ENCODE measurements at places on chromosomes 7 and 10. TPM values are rescaled to one million over a fixed set of nuclear protein-coding genes. Genes with fewer than 3 reads are reported as not detected.
A peak's percentile ranks its signal among the peaks of the same experiment; 100 is the strongest.

The PPP1R17 gene
- total RNA-seq, result not detected

The ZFAND4 gene
- total RNA-seq, result 4.8 TPM

The CYP51A1 gene
- total RNA-seq, result 74.3 TPM

The INMT gene
- not detected for total RNA-seq

The EFCAB10 gene
- not detected for total RNA-seq

The ITIH2 gene
- not detected for total RNA-seq

The TLL2 gene
- total RNA-seq, result not detected

The NHLRC2 gene
- total RNA-seq, result 29.1 TPM

The GIGYF1 gene
- 46.9 TPM for total RNA-seq

The EBLN1 gene
- not detected for total RNA-seq

The PDLIM1 gene
- 20.0 TPM for total RNA-seq

The GPC2 gene
- total RNA-seq, result 1.7 TPM

The IFIT1B gene
- not detected for total RNA-seq

The MNX1 gene
- 21.9 TPM for total RNA-seq

DNA sequence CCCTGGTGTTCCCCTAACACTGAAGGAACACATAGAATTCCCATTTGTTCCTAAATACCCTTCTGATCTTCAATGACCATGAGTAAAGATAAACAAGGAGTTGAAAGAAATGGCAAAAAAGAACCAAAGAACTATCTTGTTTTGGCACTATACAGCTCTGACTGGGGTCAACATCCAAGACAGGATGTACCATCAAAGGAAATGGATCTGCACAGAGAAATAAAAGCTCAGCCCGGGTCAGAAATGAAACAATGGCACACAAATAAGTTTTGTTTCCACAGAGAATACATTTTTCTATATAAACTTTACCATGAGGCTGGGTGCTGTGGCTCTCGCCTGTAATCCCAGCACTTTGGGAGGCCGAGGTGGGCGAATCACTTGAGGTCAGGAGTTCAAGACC lies 18.0 kb upstream of the USP54 start:
- no peak for DNase-seq

DNA sequence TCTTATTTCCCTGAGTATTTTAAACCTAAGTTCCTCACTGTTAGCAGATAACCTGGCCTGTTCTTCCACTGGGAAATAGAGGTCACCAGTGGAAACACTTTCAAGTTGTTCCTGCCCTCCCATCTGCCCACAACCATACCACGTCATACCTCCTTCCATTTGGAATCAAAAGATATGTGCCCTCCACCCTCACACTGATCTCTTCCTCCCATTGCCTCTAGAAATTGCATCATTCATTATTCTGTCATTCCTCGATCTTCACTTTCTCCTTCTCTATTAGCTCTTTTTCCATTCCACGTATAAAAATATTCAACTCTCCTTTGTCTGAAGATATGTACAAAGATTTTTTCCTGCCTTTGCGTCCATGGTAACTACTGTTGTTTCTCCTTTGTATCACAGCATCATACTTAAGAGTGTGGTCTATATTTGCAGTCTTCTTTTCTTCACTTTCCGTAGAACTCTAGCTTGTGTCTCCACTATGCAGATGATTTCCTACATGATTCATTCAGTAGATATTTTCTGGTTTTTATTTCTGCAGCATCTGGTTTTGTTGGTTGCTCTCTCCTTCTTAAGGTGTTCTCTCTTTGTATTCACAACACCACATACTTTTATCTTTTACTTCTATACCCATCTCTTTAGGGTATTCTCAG lies 312.3 kb downstream of the REEP3 start:
- DNase-seq, result no peak

GRCh38 chr7:138784692-138785091 lies 13.1 kb upstream of the TMEM213 start:
- DNase-seq, result no peak

GRCh38 chr10:28685717-28686116 lies 8.4 kb downstream of the BAMBI start:
- no peak for DNase-seq

DNA sequence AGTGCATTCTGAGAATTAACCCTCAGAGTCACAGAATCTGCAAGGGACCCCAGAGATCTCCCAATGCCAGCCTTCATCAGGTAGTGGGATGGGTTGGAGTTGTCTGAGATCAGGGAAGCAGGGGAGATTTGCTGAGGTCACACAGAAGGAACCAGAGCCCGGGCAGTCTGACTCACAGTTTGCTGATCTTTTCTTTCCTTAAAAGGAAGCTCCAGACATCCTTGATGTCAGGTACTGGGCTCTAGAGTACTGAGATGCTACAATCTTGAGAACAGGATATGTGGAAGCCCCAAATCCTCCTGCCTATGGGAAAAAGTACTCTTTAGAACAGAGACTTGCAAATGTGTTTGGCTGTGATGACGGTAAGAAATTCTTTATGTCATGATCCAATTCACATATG lies 706 bp downstream of the TBATA start:
- no peak for DNase-seq

- DNase-seq, result no peak
These were observed 113.1 kb downstream of the ZMYND11 start for GRCh38 chr10:248307-248706.

DNA sequence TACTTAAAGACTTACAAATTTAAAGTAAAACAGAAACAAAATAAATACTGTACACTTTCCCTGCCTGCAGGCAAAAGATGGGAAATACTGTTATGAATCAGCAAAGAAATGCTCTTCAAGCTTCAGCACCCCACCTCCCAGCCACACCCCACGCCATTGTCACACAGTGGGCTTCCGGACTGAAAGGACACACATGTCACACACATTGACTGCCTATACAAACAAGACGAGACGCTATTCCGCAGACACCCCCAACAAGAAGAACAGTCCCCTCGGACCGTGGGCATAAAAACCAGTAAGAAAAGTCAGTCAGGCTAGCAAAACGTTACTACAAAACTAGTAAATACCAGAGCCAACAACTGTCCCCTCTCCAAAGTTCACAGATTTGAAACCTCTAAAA lies 22.2 kb upstream of the PARP12 start:
- no peak for DNase-seq

DNA sequence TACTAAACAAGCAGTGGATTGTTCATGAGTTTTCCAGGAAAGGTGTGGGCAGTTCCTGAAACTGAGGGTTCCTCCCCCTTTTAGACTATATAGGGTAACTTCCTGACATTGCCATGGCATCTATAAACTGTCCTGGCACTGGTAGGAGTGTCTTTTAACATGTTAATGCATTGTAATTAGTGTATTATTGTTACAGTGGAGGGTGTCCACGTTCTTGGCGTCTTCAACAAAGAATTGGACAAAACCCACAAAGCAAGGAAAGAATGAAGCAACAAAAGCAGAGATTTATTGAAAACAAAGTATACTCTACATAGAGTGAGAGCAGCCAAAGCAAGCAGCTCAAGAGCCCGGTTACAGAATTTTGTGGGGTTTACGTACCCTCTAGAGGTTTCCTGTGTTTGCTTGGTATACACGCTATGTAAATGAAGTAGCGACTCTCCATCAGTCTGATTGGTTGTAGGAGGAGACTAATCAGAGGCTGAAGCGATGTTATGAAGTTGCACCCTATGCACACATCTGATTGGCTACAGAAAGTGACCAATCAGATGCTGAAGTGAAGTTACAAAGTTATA lies 175.2 kb downstream of the NSUN6 start:
- no peak for DNase-seq

GRCh38 chr7:104895522-104896236 lies 118.3 kb upstream of the KMT2E start:
- DNase-seq, result no peak

- no peak for DNase-seq
These were observed 59.1 kb downstream of the BPGM start for GRCh38 chr7:134705716-134706115.

GRCh38 chr7:40393660-40394059 lies 258.9 kb downstream of the SUGCT start:
- DNase-seq, result no peak

GRCh38 chr7:46603780-46604179 lies 682.7 kb upstream of the IGFBP3 start:
- no peak for DNase-seq

DNA sequence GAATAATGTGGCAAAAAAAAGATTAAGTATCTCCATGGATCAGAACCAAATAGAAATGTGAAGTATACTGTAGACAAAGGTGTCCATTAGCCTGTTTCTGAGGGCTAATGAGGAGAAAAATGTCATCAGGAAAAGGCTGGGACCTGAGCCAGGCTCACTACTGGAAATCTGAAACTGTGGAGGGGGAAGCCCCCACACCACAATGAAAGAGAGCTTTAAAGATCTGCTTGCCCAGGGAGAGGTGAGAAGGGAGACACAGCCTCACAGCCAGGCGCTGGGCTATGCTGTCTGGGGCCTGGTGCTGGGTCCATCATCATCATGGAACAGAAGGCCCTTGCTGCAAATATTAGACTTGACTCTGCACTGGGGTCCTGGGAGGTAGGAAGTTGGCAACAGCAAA lies 90.4 kb downstream of the OSBPL3 start:
- no peak for DNase-seq

- DNase-seq, result no peak
These were observed 43.8 kb upstream of the DMBT1 start for GRCh38 chr10:122516734-122517133.

DNA sequence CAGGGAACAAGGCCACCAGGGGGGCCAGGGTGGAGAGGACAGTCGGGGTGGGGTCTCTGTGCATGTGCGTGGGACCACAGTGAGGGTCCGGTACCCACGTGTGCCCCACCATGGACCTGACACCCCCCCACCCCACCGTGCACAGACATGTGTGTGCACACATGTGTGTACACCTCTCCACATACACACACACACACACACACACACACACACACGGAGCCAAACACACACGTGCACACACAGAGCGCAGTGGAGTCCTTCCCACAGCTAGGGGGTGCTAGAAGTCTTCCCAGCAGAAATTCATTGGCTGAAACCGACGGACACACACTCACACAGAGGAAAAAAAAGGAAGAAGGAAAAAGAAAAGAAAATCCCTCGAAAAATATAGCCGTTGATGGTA lies 42.8 kb upstream of the GNA12 start:
- peak; percentile 79 for DNase-seq

DNA sequence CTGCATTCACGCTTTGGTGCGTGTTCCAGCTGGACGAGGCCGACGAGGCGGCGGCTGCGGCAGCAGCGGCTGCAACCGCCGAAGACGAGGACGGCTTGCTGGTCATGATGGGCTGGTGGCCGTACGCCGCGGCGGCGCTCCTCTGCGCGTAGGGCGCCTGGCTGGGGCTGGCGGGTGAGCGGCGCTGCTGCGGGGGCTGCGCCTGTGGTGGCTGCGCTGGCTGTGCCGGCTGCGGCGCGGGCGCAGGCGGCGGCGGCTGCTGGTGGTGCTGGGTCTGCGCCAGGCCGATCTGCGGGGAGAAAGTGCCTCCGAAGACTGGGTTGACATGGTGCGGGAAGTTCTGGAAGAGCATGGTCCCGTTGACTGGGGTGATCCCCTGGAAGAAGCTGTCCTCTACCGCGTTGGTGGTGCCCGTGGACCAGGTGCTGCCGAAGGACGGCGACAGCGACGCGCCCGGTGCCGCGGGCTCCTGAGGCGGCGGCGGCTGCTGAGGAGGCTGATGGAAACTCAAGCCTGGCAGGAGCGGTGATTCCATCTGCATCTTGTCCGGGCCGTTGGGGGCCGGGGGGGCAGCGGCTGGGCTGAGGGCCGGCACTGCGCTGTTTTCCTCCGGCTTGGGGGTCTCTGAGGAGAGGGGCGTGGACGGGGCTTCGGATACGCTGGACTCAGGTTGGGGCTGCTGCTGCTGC lies 51.1 kb downstream of the CPEB3 start:
- DNase-seq, result peak; percentile 39

- DNase-seq, result no peak
These were observed 22.5 kb downstream of the FAM171A1 start for GRCh38 chr10:15348579-15348978.

GRCh38 chr7:143185551-143185950 lies 2.3 kb downstream of the TAS2R39 start:
- no peak for DNase-seq

DNA sequence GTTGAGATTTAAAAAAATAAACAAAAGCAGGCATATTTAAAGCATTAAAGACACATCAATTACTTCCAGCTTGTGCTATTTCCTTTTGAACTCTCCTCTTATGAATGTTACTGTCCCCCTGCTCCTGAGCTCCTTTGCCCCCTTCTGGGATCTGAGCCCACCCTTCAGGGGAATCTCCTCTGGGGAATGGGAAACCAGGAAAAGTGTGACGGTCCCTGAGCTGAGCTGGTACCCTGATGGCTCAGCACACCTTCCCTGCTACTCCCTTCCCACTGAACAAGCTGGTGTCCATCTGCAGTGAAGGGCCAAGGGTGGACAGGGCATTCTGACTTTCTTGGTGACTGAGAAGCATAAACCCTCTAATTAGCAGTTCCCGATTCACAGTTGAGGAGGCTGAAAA lies 356.3 kb downstream of the PTEN start:
- no peak for DNase-seq

DNA sequence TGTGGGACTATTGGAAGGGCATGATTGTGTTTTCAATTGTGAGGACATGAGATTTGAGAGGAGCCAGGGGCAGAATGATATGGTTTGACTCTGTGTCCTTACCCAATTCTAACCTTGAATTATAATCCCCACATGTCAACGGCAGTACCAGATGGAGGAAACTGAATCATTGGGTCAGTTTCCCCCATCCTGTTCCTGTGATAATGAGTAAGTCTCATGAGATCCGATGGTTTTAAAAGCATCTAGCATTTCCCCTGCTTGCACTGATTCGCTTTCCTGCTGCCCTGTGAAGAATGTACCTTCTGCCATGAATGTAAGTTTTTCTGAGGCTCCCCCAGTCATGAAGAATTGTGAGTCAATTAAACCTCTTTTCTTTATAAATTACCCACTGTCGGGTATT lies 1367.1 kb downstream of the XPNPEP1 start:
- no peak for DNase-seq

- no peak for DNase-seq
These were observed 111.9 kb downstream of the GRID1 start for GRCh38 chr10:86254526-86255174.

DNA sequence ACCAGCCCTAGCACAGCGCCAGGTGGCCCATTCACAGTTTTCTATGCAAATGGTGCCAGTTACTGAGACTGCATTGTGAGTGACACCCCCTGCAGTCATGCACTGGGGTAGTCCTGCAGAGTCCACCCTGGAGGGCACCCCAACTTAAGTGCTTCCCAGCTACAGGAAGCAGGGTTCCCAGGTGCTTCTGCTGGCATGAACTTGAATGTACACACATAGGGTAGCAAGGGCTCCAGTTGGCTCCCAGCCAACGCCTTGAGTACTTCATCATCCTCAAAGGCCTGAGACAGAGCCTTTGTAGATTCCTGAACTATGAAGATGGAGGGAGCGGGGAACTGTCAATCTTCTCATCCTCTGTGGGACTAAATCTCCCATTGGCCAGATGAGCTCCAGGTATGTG lies 11.5 kb upstream of the NPFFR1 start:
- DNase-seq, result peak; percentile 12

DNA sequence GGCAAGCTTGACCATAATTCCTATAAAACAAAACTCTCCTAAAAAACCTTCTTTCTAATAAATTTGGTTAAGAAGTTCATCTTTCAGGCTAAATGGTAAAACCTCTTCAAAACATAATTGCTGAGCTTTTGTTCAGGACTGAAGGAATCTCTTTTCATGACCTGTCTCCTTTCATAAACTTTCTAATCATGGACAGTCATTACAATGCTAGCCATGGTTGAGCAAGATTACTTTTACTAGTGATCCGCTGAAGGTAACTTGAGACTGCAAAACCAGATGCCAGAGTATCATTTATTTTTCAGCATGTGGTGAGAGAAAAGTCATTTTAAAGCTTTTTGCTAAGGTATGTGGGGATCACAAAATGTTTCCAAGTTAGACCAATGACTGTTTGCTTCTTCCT lies 186.4 kb upstream of the RHOBTB1 start:
- DNase-seq, result no peak

GRCh38 chr10:59362959-59363381 lies 621 bp upstream of the FAM13C start:
- DNase-seq, result peak; percentile 4
